Sciatic nerve (tissue), 2 donors: ENCODE measurements at places on chromosomes 2 and 18. TPM values are rescaled to one million over a fixed set of nuclear protein-coding genes. Genes with fewer than 3 reads are reported as not detected.

The ZNF407 gene
- 22.9 TPM for total RNA-seq

The CCBE1 gene
- 0.67 TPM for total RNA-seq

The KCNG2 gene
- total RNA-seq: 0.22 TPM

The PTPN4 gene
- total RNA-seq: 37.7 TPM

The DSG1 gene
- total RNA-seq: 0.04 TPM

The ASPRV1 gene
- 5.6 TPM for total RNA-seq

The ABCB11 gene
- 1.5 TPM for total RNA-seq

The MALL gene
- 24.1 TPM for total RNA-seq

The KLHL29 gene
- 31.7 TPM for total RNA-seq

The NEU4 gene
- total RNA-seq: not detected

The PIEZO2 gene
- 26.8 TPM for total RNA-seq

The CAVIN2 gene
- total RNA-seq: 71.1 TPM

The NCKAP5 gene
- total RNA-seq: 10.5 TPM

The SNRNP27 gene
- 46.9 TPM for total RNA-seq

The FAP gene
- 10.4 TPM for total RNA-seq

The HOXD9 gene
- total RNA-seq: 4.9 TPM

The GAL3ST2 gene
- not detected for total RNA-seq

The CROCC2 gene
- 0.18 TPM for total RNA-seq

The SCN2A gene
- total RNA-seq: 1.9 TPM

The GKN2 gene
- total RNA-seq: not detected

The DYNAP gene
- total RNA-seq: not detected

The C2orf66 gene
- 0.36 TPM for total RNA-seq

The TRABD2A gene
- 2.1 TPM for total RNA-seq

The POMC gene
- total RNA-seq: 1.1 TPM
